ENCODE measurements at places on chromosomes 2 and 18. TPM values are rescaled to one million over a fixed set of nuclear protein-coding genes. Genes with fewer than 3 reads are reported as not detected.
A peak's percentile ranks its signal among the peaks of the same experiment; 100 is the strongest.

- no peak for DNase-seq
- H3K27me3 ChIP-seq: no peaks in the 10 kb centered on the region
- no peaks in the 10 kb centered on the region for H3K36me3 ChIP-seq
- H3K4me3 ChIP-seq: no peak overlapping the region
- H3K4me1 ChIP-seq: peaks cover 4% of the 10 kb centered on the region
Measured at GRCh38 chr2:203799908-203800307, 67.7 kb upstream of the CTLA4 start.

DNA sequence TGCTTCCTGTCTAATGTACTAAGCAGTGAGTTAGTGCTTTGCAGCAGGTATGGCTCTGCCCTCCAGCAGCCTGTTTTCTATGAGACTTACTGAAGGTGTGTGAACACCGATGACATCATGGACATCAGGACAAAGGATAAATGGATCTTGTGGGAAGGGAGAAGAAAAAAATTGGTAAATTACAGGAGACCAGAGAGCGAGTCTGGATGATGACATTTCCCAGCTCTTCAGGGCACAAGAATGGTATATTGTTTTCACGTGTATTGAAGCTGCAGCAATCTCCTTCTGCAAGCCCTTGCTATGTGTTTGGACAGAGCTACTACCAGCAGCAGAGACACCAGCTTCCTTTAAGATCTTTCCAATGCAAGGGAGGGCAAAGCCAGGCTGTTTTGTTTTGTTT, 47.2 kb downstream of the DCC start:
- no peaks in the 10 kb centered on the region for H3K36me3 ChIP-seq
- DNase-seq: no peak

GRCh38 chr18:74856434-74856833, 258.8 kb downstream of the ZNF407 start:
- no peaks in the 10 kb centered on the region for H3K27me3 ChIP-seq
- no peak overlapping the region for H3K4me3 ChIP-seq
- H3K36me3 ChIP-seq: no peaks in the 10 kb centered on the region
- DNase-seq: no peak
- no peak overlapping the region for H3K27ac ChIP-seq

DNA sequence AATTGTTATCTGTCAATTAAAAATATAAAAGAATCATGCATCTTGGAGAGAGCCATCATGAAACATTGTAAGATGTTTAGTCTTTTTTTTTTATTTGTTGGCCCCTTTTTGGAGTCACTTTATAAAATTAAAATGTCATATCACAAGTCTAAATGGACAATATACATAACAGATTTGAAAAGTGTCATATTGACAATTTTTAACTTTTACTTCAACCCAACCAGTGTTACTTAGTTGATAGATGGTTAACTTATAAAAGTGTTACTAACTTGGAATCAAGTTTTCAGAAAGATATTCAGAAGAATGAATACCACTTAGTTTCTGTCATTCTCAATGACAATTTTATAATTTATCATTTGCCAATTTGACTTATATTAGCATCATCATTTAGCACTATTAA, 218.3 kb downstream of the OTX1 start:
- no peaks in the 10 kb centered on the region for H3K36me3 ChIP-seq
- H3K27ac ChIP-seq: no peak overlapping the region
- no peak for DNase-seq

DNA sequence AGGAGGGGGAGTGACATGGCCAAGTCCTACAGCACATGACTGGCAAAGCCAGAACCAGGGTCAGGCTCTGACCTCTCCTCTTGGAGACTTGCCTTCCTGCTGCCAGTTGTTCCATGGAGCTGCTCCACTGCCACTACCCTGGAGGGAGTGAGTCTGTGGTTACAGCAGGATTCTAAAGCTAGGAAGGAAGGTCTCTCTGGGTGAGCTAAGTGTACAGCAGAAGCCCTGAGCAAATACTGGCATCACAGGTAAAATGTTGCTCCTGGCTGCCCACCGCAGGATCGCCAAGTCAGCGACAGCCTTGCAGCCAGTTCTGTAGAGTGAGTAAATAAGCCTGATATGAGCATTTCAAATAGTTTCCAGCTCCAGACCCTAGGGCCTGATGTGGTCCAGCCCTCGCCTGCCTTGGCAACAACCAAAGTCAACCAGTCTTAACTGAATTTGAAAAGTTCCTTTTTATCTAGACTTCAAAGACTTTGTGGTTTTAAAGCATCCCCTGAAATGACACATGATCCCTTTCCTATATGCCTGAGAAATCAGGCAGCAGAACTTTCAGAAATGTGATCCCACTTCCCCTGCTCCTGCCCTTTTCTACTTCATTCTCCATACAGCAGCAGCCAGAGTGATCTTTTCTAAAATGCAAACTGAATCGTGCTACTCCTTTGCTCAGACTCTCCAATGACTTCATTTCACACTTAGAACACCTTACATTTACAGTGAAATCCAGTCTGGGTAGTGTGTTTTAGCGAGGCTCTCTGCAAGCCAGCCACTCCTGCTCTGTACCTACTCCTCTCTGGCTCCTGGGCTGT, 114.3 kb downstream of the MGAT5 start:
- H3K27me3 ChIP-seq: no peaks in the 10 kb centered on the region
- no peaks in the 10 kb centered on the region for H3K4me1 ChIP-seq
- H3K36me3 ChIP-seq: no peaks in the 10 kb centered on the region
- DNase-seq: no peak
- H3K4me3 ChIP-seq: no peak overlapping the region

GRCh38 chr2:31138037-31138962, at the start of gene GALNT14:
GALNT14 (minus strand) TSS chr2:31138440; CDS start chr2:31138086, 354 bp downstream.
- peaks cover 49% of the 10 kb centered on the region for H3K27me3 ChIP-seq
- peak within 1 kb of the TSS; percentile 47 for H3K4me3 ChIP-seq
- 0 out of 2 replicates have a peak, but pooled peaks cover 5% of the 10 kb centered on the region for H3K4me1 ChIP-seq
- no peak within 1 kb of the TSS for H3K27ac ChIP-seq
- peak; percentile 86 for DNase-seq

- no peak overlapping the region for H3K27ac ChIP-seq
- H3K27me3 ChIP-seq: no peaks in the 10 kb centered on the region
- H3K36me3 ChIP-seq: no peaks in the 10 kb centered on the region
- peaks cover 3% of the 10 kb centered on the region for H3K4me1 ChIP-seq
- no peak overlapping the region for H3K4me3 ChIP-seq
Measured at GRCh38 chr18:25189391-25190185, 162.4 kb downstream of the ZNF521 start.

DNA sequence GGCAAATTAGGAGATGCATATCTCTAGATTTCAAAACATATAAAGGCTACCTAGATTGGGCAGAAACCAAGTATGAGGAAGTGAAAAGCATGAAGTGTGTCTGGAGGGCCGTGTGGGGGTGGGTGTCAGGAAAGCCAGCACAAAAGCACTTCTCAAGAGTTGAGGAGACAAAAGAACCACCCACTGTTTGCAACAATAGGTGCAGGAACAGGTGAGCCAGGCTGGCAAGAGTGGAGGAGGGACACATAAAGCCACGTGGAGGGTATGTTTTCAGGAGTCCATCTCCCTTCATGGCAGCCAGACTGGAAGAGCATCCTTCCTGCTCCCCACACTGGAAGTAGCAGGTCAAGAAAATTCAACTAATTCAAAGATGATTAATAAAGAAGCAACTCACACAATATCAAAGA, 96.4 kb downstream of the CERS6 start:
- no peaks in the 10 kb centered on the region for H3K27me3 ChIP-seq
- H3K27ac ChIP-seq: peak overlapping the region; percentile 60
- peak; percentile 75 for DNase-seq
- H3K4me3 ChIP-seq: no peak overlapping the region
- H3K4me1 ChIP-seq: peaks cover 9% of the 10 kb centered on the region

GRCh38 chr2:101942851-101943250, 48.9 kb upstream of the IL1R2 start:
- H3K36me3 ChIP-seq: no peaks in the 10 kb centered on the region
- H3K27ac ChIP-seq: no peak overlapping the region
- no peaks in the 10 kb centered on the region for H3K4me1 ChIP-seq

DNA sequence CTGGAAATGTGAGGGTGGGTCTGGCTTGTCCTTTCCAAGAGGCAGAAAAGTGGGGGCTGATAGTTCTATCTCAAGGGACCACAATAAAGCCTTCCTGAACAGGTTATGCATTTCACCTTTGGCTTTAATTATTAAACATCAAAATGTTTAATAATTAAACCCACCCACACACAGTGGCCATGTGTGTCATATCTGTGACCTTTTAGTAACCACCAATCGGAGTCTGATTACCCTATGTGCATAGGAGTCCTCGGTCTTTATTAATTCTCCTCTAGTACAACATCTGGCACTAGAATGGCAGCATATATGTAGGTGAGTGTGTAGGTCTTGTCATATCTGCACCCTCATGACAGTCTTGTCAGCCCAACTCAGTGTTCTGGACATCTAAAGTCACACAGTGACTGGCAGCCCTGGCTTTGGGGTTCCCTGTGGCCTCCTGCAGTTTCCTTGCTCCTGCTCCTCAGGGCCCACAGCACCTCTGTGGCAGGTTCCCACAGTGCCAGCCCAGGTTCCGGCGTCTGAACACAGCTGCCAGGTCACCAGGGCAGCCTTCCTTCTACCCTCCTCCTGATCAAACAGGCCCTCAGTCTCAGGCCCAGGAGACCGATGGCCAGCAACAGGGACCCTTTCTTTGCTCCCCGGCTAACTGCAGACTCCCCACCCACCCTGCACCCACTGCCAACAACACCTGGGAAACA, 100.9 kb downstream of the MTCL1 start:
- H3K27ac ChIP-seq: no peak overlapping the region
- H3K36me3 ChIP-seq: peaks cover 9% of the 10 kb centered on the region
- no peaks in the 10 kb centered on the region for H3K4me1 ChIP-seq
- H3K27me3 ChIP-seq: no peaks in the 10 kb centered on the region
- no peak overlapping the region for H3K4me3 ChIP-seq

- no peak for DNase-seq
- no peak overlapping the region for H3K27ac ChIP-seq
- H3K27me3 ChIP-seq: peaks cover 100% of the 10 kb centered on the region
- peaks cover 6% of the 10 kb centered on the region for H3K4me1 ChIP-seq
- H3K4me3 ChIP-seq: peak overlapping the region; percentile 32
- no peaks in the 10 kb centered on the region for H3K36me3 ChIP-seq
Measured at GRCh38 chr2:174339561-174340399, 5.0 kb downstream of the SP9 start.

DNA sequence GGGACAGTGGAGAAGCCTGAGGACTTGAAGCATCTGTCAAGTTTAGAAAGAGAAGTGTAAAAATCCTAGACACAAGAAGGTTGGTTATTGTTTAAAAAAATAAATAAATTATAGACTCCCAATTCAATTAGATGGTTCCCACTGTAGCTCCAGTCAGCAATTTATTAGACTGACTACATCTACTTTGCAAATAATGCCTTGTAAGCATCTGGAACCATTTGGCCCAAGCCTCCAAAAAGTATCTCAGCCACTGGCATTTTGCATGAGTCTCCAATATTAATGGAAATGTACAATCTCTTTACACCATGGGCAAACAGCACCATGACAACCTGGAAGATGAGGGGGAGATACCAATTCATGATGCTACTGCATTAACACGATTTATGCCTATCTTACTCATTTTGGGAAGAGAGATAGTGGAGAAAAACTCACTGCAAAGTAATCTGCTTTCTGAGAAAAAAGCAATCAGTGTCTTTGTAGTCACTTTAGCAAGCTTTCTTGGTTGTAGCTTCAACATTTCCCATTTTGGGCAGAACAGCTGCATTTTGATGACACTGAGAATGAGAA, 2.8 kb downstream of the NYAP2 start:
- H3K4me3 ChIP-seq: no peak overlapping the region
- no peaks in the 10 kb centered on the region for H3K4me1 ChIP-seq
- H3K36me3 ChIP-seq: no peaks in the 10 kb centered on the region
- no peak for DNase-seq

DNA sequence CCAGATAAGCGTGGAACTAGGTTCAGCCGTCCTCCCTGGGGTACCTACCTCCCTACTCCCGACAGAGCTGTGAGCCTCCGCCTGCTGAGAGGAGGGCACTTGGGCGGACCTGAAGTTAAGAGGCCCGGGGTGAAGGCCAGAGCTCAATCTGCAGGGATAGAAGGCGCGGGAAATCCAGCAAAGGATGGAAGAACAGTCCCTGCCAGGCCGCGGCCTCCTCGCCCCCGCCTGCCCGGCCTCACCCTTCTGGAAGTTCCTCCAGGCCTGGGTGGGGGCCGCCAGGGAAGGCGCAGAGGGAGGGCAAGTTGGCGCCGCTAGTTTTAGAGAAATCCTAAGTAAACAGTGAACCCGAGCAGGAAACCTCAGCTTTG, 13.0 kb downstream of the EN1 start:
- no peaks in the 10 kb centered on the region for H3K36me3 ChIP-seq
- peak overlapping the region; percentile 32 for H3K4me3 ChIP-seq
- peaks cover 24% of the 10 kb centered on the region for H3K4me1 ChIP-seq
- H3K27me3 ChIP-seq: peaks cover 84% of the 10 kb centered on the region
- DNase-seq: no peak
- H3K27ac ChIP-seq: no peak overlapping the region

DNA sequence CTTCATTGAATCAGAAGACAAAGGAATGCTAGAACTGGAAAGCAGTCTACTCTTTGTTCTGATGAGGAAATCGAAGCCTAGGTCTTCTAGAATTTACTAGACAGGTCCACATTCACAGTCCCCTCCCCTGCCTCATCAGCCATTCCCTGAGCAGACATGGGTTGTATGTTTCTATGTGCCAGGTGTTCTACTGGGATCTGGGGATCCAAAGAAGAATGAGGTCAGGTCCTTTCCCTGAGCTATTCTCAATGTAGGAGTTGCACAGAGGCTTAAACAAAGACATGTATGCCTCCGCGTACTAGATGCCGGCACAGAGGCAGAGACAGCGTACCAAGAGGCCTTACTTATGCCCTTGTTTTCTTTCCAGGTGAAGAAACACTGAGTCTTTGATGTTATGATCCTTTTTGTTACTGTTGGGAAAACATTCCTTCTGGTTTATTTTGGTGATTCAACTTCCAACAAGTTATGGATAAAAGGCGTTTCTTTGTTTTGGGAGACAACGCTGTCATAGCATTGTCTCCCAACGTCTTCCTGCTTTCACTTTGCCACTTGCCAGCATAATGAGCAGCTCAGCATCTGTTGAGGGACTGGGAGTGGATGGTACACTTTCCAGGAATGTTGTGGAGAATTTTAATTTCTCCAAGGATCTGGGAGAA, 174.4 kb downstream of the ALPK2 start:
- no peak overlapping the region for H3K27ac ChIP-seq
- no peak for DNase-seq
- no peak overlapping the region for H3K4me3 ChIP-seq

PSMD1 gene
- 179 TPM for total RNA-seq

SCRN3 gene
- total RNA-seq: 7.4 TPM

ACKR3 gene
- total RNA-seq: 0.73 TPM

TMEM198 gene
- 11.0 TPM for total RNA-seq

Measured in H1 (cell line).